HFFc6 (cell line): ENCODE measurements at places on chromosomes 6 and 20.

GRCh38 chr20:14512839-14513238 lies 175.4 kb upstream of the FLRT3 start:
- DNase-seq, result no peak

GRCh38 chr6:93300661-93301060 lies 118.7 kb downstream of the EPHA7 start:
- DNase-seq, result no peak

GRCh38 chr6:68468244-68468884 lies 166.7 kb upstream of the ADGRB3 start:
- DNase-seq, result no peak

- DNase-seq, result no peak
These were observed 28.0 kb downstream of the FRMD1 start for GRCh38 chr6:168050881-168051586.

GRCh38 chr20:25239387-25240370 lies 8.2 kb upstream of the PYGB start:
- no peak for DNase-seq

DNA sequence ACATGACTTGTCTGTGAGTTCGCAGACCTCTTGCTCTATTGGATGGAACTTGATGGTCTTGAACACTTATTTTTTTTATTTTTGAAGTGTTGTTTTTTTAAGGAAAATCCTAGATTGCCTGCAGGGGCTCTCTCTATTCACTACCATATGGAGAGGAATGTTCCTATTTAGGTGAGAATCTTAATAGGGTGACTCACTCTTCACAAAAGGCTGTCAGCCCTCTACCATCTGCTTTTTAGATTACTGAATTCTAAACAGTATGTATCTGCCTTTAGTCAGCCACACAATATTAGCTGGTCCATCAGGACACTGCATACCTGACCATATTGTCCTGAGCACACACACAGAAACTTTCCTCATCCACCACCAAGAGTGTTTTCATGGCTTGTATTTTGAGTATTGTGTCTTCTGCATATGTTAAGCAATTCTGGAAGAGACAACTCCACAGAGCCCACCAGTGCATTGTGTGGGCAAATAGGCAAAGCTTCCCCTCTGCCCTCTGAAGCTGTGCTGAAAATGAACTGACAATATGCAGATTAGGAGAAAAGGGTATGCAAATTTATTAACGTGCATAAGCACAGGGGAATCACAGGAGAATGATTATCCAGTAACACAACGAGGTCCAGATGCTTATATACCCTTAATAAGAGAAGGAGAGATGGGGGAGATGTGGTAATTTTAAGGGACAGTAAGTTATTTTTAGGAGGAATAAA lies 6.6 kb upstream of the BTBD9 start:
- peak; percentile 16 for DNase-seq

DNA sequence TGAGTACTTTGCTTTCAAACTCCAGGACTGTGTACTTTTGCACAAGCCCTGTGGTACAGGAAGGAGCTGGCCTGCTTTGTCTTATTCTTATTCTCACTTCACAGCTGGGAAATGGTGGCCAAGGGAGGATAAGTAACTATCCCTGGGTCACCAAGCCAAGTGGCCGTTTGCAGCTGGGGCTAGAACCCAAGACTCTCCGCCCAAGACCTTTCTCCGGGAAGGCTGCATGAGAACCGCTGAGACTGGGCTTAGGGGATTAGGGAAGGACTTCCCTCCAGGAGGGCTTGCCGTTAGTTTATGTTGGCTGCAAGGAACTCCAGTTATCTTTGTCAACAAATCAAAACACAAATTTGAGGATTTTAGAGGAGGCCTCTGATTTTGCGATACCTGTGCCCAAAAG lies 343.2 kb upstream of the RNF24 start:
- DNase-seq, result no peak

GRCh38 chr6:78268591-78269452 lies 598.5 kb upstream of the IRAK1BP1 start:
- DNase-seq, result no peak

DNA sequence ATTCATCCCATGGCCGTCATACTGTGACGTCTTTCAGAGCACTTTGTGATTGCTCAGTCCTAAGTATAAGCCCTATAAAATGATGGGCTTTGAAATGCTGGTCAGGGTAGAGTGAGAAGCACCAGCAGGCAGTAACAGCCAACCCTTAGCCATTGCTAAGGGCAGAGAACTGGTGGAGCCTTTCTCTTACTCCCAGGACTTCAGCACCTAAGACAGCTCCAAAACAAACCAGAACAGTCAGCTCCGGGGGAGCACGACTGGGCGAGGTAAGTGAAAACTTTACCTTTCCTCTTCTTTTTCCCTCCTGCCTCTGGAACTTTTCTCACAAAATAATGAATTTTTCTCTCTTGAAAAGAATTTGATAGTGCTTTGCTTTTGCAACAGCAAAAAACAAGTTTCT lies at the start of gene VIP:
VIP (plus strand) TSS at position 104 of the 400 bp plus-strand sequence. CDS start 1,381 bp downstream, outside the sequence.
- DNase-seq, result peak; percentile 37

DNA sequence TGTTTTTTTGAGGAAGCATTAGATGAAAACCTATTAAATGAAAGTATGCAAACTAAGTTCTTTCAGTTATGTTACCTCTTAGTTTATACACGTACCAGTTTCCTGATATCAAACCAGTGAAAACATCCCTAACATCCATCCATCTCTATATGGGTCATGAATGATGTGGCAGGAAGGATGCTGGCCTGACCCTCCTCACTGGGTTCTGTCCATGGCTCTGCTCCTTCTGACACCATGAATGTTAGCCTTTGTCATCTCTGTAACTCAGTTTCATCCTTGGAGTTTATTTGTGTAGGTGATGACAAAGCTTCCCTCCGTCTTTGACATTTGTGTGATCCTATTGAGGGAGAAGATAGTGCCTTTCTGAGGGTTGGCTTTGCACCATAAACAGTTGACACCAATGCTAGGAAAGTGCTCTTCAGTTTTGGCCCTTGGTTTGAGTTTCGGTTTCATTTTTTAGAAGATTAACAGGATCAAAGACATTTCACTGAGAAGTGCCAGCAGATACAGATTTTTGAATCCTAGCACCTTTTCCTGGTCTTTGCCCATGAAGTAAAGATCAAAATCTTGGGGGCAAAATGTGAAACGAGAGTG lies 72.0 kb upstream of the SCGN start:
- DNase-seq, result no peak

DNA sequence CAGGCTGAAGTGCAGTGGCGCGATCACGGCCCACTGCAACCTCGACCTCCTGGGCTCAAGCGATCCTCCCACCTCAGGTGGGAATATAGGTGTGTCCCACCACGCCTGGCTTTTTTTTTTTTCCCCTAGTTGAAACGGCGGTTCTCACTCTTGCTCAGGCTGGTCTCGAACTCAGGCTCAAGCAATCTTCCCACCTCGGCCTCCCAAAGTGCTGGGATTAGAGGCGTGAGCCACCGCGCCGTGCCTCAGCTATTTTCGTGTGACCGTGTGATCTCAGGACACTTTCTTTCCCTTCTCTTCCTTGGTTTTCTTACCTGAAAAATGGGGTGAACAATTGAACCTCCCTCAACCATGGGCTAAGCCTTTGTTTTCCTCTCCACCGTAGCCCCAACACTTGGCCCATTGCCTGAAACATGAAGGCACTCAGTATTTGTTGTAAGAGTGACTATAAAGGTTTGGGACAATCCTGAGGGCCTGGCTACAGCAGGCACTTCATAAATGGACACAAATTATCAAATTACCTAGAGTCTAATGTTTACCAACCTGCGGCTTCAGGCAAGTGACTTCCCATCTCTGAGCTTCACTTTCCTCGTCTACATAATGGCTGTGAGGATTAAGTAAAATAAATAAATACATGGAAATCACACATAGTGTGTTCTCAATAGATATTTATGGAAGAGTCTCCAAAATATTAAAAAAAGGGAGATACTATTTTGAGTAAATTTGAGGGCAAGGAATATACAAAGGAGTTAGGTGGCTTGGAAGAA lies 31.4 kb upstream of the ID1 start:
- no peak for DNase-seq

DNA sequence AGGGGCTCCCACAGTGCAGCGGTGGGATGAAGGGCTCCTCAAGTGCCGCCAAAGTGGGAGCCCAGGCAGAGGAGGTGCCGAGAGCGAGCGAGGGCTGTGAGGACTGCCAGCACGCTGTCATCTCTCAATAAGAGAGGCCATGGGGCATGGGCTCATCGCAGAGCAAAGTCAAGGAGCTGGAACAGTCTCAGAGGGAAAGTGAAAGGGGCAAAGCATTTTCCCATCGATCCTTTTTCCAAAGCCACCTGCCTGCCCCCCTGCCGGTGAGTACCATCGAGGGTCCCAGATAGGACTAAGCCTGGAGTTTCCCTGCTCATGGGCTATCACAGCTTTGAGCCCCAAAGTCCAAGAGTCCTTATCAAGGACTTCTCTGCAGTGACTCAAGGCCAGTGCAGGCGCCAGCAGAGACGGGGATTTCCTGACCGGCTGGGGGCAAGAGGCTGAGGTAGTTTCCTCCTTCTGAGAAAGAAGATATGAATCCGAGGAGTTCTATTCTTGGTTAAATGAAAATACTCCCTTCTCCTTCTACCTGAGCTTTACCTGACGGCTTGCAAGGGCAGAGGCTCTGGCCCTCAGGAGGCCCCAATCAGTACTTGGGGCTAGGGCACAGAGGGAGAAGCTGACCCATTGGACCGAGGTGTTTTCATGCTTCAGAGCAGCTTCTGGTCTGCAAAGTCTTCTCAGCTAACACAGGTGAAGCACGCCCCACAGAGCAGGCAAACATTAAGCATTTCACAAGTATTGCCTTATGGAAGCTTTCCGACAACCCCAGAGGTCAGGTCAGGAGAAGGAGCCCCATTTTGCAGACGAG lies 22.6 kb downstream of the ETV7 start:
- DNase-seq, result no peak
